ENCODE measurements at places on chromosomes 2 and 18.

DNA sequence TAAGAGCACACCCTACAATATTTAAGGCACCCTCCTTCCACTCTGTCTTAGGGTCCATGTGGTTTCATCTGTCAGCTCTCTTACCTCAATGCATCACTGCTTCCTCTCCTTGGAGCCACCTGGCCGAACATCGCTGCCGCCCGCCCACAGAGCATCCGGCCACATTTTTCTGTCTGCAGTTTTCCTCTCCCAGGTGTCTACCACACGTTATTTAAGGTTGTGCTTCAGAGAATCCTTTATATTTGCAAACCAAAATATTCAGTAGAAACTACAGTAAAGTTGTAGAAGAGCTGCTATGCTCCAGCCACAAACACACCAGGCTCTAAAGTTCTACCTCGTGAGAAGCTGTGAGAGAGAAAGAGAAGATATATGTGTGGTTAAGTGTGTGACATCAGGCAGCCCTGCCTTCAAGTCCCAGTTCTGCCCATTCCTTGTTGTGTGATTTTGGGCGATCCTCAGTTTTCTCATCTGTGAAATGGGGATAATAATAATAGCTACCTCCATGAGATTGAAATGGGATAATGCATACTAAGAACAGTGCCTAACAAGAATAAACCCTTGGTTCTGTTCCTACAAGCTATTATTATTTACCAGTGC is 4.9 kb upstream of the STK17B start:
- DNase-seq: peak; percentile 77

DNA sequence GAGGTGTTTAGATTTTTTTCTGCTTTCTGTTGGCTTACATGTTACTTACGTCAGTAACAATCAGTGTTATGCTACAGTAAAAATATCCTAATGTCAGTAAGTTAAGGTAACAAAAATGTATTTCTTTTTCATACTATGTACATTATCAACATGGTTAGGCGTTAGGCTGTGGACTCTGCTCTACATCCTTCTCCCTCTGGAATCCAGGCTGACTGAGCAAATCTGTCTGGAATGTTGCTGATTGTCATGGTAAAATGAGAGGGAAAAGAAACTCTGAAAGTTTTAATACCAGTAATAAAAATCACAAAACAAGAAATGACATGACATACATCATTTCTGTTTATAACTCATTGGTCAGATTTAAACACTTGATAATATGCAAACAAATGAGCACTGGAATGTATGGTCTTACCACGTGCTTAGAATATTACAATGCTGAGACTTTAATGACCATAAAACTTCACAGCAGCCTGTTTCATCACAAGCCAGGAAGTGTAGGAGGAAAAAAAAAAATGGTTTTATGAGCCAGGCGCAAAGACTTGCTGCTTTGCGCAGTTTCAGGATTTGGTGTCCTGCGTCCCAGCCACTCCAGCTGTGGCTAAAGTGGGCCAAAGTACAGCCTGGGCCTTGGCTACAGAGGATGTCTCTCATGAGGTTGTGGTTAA is 252.4 kb downstream of the FSIP2 start:
- no peak for DNase-seq

DNA sequence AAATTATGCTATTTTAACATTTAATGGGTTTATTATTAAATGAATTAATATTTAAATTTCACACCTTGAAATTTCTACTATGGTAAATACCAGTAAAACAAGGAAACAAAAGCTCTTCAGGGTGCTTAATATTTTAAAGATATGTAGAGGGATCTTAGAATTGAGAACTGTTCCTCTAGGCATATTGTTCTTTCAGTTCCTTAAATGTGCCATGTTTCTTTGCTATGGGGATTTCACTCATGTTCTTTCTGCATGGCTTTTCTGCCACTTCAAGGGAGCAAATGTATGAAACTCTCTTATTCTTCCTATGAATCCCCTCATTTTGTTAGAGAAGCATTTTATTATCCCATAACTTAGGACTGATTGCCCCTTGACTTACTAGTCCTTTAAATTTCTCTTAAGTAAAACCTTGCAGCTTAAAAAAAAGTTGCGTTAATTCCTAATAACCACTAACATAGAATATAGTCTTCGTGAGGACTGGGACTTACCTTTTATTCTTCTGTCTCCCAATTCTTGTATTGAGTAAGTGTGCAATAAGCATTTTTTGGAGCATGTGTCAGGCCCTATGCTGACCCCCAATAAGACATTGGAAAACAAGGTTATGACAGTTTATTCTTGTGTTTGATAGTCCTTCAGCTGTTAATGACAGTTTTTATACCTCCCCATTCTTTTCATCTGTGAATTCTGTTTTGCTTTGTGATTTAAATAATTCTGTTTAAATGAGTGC is 95.7 kb downstream of the BIRC6 start:
- DNase-seq: no peak

GRCh38 chr18:35159782-35160181 is 81.1 kb upstream of the ZNF397 start:
- no peak for DNase-seq

DNA sequence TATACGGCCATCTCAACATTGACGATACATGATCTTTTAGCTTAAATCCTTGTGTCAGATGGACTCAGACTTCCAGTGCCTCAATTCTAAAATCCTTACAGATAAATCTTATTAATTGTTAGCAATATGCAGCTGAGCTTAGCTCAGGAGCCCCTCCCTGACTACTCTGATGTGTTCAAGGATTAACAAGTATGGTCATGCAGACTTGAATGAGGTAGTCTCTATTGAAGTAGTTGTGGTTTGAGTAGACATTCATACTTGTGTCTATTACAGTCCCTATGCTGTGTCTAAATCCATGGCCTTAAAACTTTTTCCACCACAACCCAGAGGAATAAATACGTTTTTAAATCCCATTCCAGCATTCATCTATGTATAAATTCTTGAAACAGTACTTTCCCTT is 119.5 kb downstream of the NUP35 start:
- DNase-seq: no peak

GRCh38 chr2:38763228-38763627 is 12.1 kb upstream of the SRSF7 start:
- DNase-seq: no peak

DNA sequence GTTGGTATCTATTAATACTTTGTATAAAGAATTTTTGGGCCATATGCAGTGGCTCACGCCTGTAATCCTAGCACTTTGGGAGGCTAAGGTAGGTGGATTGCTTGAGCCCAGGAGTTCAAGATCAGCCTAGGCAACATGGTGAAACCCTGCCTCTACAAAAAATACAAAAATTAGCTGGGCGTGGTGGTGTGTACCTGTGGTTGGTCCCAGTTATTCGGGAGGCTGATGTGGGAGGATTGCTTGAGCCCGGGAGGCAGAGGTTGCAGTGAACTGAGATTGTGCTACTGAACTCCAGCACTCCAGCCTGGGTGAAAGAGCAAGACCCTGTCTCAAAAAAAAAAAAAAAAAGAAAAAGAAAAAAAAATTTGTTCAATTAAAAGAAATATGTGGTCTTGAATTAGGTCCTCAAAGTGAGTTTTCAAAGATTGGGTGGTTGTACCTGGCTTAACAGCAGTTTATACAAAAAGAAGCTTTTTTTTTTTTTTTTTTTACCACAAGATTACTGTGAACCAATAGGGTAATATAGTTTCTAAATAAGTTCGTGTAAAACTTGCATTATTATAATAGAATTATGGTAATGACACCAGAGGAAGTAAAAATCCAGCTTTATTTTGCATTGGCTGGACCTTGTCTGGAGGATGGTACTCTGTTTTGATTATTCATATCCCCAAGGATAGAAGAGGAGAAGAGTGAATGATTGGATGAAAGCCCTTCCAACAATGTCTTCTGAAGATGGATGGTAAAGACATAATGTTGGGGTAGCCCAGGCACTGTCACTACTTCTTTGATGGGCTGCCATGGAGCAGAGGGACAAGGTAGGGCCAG is 210.3 kb downstream of the MYCN start:
- DNase-seq: no peak

DNA sequence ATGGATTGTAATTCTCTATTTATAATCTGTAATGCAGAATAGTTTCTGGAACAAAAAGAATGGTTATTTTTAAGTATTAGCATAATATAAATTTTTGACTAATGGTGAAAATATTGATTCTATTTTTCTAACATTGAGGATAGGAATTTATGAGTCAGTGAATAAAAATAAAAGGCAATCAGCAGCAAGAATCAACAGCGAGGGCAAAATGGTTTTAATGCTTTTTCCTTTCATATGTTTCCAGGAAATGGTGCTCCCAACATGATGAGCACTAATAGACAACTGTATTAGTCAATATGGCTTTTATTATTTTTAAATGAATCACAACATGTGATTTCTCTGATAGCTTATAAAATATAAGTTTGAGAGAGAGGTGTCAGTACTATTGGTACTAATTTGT is 90.7 kb upstream of the TFPI start:
- no peak for DNase-seq

GRCh38 chr2:75361486-75361885 is 162.2 kb upstream of the TACR1 start:
- no peak for DNase-seq

DNA sequence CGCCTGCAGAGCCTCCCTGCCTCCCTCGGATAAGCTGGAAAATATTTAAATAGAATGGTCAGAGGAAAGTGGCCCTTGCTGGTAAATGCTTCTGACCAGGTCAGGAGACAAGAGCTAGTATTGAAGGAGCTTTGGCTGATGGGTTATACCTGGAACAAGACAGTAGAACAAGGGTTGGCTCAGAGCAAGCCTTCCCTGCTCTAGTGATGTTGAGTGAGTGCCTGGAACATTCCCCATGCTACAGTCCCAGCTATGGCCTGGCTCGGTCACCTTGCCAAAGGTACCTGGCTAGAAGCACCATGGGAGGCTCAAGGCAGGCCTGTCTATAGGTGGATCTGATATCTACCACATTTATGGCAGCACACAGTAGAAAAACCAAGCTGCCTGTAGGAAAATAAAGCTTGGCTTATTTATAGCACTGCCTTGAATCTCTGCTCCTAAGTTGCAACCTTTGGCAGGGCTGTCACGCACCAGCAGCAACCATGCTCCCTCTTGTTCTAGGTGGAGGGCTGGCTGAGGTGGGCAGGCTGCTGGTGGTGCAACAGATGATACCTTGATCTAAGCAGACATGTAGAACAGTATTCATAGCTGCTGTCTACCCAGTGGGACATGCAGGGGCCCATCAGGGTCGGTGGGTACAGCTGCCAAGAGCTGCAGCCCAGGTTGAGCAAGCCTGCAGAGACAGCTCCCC is 66.7 kb upstream of the BCL2L11 start:
- no peak for DNase-seq

- DNase-seq: no peak
Measured at GRCh38 chr18:53018791-53019190, 678.8 kb downstream of the DCC start.

GRCh38 chr2:228841877-228842276 is 429.2 kb downstream of the PID1 start:
- no peak for DNase-seq

- no peak for DNase-seq
Measured at GRCh38 chr18:74416124-74416523, 41.0 kb downstream of the DIPK1C start.

DNA sequence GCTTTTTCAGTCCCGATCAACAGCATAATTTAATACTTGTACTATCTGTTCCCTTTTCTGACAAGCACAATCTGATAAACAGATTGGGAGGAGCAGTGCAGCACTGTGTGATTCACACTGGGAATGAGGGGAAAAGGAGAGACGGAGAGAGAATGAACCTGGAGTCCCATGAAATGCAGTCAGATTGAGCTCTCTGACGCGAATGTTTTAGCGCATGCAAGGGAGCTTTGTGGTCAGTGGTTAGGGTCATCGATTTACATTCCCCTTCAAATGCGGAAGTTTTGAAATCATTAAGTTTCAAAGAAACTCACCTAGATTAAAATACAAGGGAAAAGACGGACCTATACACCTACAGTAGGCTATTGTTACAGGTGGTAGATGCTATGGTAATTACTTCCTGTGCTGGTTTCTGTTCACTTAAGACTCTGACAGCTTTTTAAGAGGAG is 99.6 kb downstream of the KCTD1 start:
- no peak for DNase-seq

GRCh38 chr2:55361465-55362189 is 58.0 kb downstream of the CCDC88A start:
- no peak for DNase-seq

GRCh38 chr18:7147399-7147798 is 29.8 kb upstream of the LAMA1 start:
- no peak for DNase-seq

GRCh38 chr2:231129216-231129615 is 4.4 kb upstream of the HTR2B start:
- DNase-seq: no peak

GRCh38 chr2:229205704-229206103 is 65.4 kb downstream of the PID1 start:
- DNase-seq: no peak

DNA sequence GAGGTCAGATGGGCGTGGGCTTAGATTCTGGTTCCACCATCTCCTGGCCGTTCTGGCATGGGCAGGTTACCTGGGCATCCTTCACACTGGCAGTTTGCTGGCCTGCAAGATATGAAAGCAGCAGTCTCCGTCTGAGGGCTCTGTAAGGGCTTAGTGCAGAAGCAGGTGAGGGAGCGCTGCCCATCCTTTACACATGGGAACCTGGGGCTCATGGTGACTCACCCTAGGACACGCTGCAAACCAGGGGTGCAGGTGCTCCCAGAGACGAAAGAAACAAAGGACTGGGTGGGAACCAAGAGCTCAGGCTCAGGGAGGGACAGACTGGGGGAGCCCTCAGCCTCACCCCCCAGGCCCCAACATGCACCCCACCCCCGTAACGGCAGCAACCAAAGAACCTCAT is 10.7 kb upstream of the ID2 start:
- no peak for DNase-seq

- DNase-seq: no peak
Measured at GRCh38 chr2:208531361-208531760, 124.8 kb downstream of the PTH2R start.

DNA sequence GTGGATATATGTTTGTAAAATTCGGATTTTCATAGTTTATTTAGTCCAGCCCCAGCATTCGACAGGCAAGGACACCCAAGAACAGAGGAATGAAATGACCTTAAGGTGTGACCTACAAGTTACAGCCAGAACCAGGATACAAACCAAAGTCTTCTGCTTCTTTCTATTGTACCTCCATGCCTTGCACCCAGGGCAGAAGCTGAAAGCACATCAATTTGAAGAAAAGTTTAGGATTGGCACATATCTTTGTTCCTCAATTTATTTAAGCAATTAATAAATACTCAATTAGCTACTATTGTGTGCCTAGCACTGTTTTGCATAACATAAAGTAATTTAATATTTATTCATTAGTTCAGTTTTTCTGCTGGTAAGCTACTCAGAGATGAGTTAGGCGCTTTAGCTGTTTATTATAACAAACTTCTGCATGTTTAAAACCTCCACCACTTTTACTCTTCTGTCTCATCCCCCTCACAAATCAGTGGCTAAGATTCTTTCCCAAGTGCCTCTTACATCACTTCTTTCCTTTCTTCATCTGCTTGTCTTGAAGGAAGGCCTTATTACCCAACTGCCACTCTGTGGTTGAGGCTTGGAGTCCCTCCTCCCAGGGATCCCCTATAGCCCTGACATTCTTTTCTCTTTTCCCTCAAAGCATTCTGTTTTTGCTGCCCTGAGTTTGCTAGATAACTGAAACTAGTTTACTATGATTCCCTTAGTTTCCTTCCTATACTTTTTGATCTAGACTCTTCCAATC is 37.1 kb upstream of the DARS1 start:
- no peak for DNase-seq

- DNase-seq: no peak
Measured at GRCh38 chr2:199855812-199856211, 4.8 kb upstream of the FTCDNL1 start.

GRCh38 chr2:67237288-67237687 is 159.8 kb upstream of the ETAA1 start:
- DNase-seq: no peak
